A172 (cell line): ENCODE measurements at places on chromosomes 5 and 9. TPM values are rescaled to one million over a fixed set of nuclear protein-coding genes. Genes with fewer than 3 reads are reported as not detected.

- no peak for DNase-seq
Measured at GRCh38 chr5:62592558-62592957, 13.9 kb downstream of the LRRC70 start.

DNA sequence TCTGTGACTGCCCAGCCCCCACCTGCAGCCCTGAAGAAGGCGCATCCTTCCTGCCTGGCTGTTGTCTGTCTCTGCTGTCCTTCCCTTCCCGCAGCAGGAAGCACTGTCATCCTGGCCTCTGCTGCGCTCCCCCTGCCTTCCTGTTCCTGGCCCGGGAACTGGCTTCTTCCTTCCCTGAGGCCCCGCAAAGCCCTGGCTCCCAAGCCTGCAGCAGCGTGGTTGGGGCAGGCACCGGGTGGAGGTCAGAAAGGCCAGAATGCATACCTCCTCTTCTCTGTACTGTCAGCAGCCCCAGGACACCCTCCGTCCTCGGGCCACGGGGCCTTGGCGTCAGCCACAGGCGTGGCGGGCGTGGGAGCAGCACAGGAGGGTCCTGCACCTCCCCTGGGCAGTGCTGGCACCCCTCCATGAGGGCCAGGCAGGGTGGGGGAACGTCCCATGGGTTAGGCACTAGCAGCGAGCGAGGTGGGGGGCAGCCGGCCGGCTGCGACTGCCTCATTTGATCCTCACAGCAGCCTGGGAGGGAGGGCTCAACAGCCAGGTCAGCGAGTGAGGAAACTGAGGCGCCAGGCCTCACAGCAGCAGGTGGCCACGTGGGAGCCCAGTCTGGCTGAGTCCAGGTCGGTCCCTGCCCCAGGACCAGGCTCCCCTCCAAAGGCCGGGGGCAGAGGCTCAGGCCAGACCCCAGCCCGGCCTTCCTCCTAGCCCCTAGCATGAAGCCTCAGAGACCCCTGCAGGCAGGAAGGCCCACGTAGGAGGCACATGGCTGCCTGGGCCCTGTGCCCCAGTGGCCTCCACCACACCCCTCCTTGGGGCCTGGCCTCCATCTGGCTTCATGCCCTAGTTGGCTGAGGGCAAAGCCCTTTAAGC lies 9.4 kb downstream of the FLT4 start:
- DNase-seq: no peak

The MRPL22 gene
- total RNA-seq: 37.9 and 58.5 TPM in 2 replicates

The GABRA6 gene
- total RNA-seq: not detected in 2 replicates

The JAKMIP2 gene
- total RNA-seq: 12.5 and 15.6 TPM in 2 replicates
